Amniotic stem cell (primary cell): ENCODE measurements at places on chromosomes 1 and 21.

DNA sequence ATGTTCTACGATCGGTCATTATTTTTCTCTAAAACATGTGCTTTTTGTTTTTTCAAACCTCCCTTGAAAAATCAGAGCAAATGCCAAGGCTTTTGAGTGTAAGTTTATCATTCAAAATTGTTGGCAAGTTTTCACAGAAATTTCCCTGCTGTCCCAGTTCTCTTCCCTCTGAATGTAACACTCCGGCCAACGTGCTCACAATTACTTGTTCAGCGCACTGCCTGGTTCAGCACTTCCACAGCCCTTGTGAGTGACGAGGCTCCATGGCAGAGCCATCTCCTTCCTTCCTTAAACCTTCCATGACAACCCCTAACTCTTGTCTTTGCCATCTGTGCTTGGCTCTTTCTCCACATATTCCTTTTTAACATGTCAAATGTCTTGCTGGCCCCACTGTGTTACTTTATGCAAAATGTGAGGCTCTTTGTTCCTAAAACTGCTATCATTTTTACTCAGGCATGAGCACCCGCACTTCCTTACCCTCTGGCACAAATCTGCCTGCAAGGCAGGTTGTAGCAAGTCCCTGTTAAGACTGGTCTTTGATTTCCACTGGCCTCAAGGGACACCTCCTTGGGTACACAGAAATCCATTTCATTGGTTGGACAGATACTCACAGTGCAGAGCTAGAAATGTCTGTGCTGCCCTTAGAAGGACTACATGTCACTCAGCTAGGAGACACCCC, 142.8 kb downstream of the HUNK start:
- no peak for DNase-seq

DNA sequence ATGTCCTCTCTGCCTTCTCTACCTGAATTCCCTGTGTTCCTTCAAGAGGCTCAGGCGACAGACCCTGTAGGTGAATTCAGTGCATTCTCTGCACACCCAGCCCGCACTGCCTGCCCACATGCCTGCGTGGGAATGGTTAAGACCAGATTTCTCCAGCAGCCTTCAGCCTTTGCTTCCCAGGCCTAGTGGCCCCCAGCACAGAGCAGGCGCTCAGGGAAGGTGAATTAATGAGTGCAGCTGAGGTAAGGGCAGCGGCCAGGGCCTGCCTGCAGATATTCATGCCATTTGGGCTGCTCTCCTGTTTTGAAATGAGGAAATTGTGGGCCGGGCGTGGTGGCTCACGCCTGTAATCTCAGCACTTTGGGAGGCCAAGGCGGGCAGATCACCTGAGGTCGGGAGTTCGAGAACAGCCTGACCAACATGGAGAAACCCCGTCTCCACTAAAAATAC, 45.5 kb downstream of the IER5 start:
- DNase-seq = no peak

DNA sequence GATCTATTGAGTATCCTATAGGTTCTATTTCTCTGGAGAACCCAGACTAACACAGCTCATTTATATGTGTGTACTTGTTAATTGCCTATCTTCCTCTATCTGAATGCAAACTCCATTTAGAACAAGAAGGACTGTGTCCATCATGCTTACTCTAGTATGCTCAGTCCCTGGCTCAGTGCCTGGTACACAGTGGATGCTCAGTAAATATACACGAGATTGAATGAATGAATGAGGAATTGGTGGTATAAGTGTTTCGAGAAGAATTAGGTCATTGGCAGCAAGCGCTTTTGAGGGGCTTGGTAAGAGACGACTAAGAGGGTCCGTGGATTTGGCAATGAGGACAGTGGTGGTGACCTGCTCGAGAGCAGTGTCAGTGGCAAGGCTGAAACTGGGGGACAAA, 112.5 kb downstream of the CSMD2 start:
- no peak for DNase-seq

DNA sequence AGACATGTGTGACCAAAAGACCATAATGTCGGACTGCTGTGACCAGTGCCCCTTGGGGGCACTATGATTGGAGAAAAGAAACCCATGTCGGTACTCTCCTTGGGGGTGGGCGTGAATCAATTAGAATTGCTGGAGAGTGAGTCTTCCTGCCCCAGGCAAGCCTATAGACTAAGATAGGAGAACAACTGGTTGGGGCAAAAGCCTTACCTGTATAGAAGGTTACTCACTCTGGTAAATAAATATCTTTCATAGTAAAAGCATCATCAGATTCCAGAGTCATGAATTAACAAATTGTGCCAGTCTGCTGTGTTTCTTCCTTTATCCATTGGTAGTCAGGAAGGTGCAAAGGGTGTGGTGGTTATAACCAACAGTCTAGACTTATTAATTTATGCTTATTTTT, 2.9 kb upstream of the PTGFRN start:
- no peak for DNase-seq

DNA sequence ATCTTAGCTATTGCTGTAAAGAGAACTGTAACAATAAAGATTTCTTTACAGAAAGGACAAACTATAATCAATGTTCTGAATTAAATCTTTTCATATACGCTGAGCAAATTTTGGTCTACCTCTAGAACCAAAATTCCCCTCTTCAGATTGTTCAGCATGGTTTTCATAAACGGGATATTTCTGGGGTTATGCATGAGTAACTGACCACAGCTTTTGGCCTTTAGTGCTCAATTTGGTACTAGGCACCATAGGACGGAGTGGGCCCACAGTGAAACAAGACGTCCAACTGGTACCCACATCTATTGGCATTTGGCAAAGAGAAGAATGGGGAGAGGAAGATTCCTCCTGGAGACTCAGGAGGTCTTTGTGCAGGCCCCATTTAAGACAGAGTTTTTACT, 184.5 kb downstream of the TGFBR3 start:
- DNase-seq = no peak

DNA sequence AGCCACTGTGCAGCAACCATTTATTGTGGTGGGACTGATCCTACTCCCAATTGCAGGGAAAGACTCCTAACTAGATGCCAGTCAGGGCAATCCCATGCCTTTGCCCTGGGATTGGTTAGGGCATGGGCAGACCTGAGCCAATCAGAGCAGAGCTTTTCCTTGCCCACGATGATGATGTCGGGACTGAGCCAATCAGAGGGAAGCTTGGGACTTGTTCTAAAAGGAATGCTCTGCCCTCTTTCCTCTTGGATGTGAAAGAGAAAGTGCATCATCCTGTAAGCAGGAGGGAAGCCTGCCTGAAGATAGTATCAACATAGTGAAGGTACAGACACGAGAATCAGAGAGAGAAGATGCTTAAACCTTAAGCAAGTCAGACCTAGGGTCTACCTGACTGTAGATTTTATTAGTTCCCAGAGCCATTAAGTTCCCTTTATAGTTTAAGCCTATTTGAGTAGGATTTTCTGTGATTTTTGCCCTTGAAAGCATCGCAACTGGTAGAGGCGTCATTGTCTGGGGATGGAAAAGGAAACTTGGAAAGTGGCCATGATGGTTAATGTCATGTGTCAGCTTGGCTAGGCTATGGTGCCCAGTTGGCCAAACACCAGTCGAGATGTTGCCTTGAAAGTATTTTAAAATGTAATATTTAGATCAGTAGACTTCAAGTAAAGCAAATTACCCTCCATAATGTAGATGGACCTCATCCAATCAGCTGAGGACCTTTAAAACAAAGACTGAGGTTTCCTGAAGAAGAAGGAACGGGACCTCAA, 19.9 kb downstream of the IRF2BP2 start:
- DNase-seq = no peak

DNA sequence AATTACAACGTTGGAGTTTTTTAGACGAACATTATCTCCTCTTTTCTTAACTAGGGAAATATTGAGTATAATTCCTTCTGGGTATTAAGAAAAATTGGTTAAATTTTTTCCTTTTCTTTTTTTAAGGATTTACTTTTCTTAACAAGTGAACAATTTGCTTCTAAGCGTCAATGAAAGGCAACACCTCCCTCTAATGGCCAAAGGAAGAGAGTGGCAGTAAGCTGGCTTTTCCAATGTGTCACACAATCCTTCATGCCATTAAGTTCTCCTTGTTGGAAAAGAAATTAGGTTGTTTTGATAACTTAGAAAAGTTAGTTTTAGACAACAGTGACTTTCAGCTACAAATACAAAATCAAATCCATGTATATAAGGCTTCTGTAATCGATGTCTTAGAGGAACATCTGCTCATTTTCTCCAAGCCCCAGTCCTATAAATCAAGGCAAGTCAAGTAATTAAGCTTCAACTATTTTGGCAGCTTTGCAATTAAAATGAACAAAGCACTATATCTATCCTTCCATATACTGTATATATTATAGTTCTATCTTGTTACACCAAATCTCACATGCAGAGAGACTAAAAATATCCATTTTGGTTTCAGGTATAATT, 62.8 kb downstream of the EDEM3 start:
- DNase-seq = peak; percentile 46

DNA sequence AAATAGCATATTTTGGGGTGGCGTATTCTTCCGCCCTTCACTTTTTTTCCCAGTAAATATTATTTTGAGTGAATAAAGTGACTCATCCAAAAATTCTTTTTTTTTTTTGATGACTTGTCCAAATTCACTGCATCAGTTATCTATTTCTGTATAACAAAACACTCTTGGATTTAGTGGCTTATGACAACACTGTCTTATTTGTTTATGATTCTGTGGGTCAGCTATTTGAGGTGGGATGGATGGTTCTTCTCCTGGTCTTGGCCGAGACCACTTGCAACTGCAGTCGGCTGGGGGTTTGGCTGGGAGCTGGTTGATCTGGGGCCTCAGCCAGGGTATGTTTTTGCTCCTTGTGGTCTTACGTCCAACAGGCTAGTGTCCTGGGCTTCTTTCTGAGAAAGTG, 39.9 kb upstream of the SRSF10 start:
- DNase-seq = no peak

- no peak for DNase-seq
Measured at GRCh38 chr21:39456665-39457064, 4.9 kb downstream of the SH3BGR start.

GRCh38 chr1:116506132-116507004, 64.5 kb downstream of the CD58 start:
- DNase-seq = no peak

DNA sequence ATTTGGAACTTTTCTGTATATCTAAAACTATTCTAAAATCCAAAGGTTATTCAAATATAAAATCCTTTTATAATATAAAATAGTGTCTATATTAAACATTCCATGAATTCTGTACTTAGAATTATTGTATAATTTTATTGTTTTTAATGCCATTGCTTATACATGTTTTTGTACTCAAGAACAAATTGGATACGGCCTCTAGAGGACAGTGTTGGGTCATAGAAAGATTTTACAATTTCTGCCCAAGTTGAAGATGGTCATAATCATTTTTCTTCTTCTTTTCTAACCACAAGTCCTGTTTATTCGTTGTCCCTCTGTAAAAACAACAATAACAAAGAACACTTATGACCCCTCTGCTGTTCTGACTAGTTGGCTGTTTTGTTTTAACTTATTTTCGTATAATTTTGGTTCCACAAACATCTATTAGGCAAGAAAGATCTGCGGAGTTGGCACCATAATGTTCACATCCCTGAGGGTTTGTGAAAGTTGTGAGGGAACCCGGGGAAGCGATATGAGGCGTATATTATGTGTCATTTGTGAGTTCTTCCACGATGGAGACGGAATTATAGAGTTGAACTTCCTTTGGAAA, 75.7 kb upstream of the KIF26B start:
- peak; percentile 3 for DNase-seq

DNA sequence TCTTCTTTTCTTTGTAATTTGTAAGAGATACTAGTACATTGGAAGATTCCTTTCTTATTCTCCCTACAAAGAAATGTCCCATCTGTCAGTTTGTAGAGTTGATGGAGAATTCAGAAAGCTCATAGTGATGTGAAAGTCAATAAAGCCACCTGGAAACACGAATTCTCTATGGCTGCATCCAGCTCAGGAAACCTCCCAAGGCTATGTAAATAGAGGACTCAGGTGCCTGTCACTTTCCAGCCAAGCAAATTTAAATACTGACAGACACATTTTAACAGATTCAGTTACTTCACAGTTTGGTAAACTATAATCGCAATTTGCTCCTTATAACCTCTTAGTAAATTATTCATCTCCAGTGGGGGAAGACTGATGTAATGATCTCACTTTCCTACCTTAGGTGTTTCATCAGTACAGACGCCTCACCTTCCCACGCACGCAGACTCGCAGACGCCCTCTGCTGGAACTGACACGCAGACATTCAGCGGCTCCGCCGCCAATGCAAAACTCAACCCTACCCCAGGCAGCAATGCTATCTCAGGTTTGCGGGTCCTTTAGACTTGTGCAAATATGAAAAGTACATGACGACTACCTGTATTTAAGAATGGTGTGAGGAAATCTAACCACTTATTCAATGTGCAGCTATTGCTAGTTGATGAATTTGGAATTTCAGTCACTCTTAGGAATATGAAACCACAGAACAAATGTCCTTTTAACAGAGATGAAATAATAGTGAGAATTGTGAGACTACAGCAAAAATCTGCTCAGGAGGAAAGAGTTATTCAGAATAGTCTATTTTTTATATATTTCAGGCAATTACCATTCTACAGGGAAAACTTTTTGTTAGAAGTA, 60.6 kb downstream of the PTPRC start:
- DNase-seq = no peak

- no peak for DNase-seq
Measured at GRCh38 chr1:199020904-199021303, 382.1 kb downstream of the PTPRC start.

GRCh38 chr1:2630498-2631135, 2.2 kb downstream of the MMEL1 start:
- no peak for DNase-seq

DNA sequence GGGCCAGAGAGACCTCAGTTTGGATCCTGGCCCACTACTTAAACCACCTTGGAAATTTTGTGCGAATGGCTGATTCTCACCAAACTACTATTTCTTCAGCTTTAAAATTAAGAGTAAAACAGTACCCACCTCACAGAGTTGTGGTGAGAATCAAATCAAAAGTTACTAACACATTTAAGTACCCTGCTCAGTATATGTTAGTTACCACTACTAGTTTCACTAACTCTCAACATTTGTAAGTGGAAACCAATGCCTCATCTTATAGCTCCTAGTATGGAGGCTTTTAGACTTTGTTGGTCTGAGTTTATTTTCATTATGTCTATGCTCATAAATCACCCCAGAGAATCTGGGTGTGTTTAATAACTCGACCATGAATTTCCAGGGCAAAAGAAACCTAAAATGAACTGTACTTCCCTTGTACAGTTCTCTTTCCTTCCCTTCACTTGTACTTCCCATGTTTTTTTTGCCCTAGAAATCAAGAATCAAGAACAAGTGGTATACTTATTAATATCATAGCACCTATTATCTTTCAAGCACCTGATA, 11.6 kb upstream of the SERBP1 start:
- no peak for DNase-seq

DNA sequence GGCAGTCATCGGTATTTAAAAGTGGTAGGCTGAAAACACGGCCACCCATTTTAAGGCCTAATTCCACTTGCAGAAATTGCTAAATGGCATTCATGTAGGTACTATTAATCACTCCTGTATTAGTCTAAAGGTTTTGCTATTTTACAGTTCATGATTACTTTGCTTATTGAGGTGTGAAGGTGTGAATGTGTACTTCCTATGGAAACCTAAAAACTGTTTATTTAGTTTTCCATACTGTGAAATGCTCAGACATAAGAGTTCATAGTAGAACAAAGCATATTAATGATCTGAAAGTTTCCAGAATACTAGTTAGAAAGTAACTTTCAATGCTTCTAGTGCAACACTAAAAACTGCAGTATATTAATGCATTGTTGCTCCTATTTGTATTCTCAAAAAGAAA, 69.8 kb downstream of the ITGB3BP start:
- DNase-seq = no peak

GRCh38 chr1:147600119-147601111, 59.1 kb downstream of the BCL9 start:
- no peak for DNase-seq
